ENCODE measurements at places on chromosomes 5 and 9. TPM values are rescaled to one million over a fixed set of nuclear protein-coding genes. Genes with fewer than 3 reads are reported as not detected.

Gene AK6
- 35.2 TPM for total RNA-seq

Gene PCDHA6
- 6.9 TPM for total RNA-seq

Gene ARHGEF37
- 58.1 TPM for total RNA-seq

Gene SGCD
- 13.1 TPM for total RNA-seq

Gene TRIM14
- total RNA-seq = 14.4 TPM

Gene SPINK4
- not detected for total RNA-seq

Gene LCN10
- 3.4 TPM for total RNA-seq

Gene SLC6A3
- total RNA-seq = not detected

Gene GLT6D1
- total RNA-seq = not detected

Gene IL3
- total RNA-seq = not detected

Gene IFNA13
- 1.0 TPM for total RNA-seq

Gene GALT
- total RNA-seq = 65.4 TPM

Gene SPATA31A1
- total RNA-seq = not detected

Gene FOXD4L6
- 2.1 TPM for total RNA-seq

Gene ANKRD18B
- 19.7 TPM for total RNA-seq

DNA sequence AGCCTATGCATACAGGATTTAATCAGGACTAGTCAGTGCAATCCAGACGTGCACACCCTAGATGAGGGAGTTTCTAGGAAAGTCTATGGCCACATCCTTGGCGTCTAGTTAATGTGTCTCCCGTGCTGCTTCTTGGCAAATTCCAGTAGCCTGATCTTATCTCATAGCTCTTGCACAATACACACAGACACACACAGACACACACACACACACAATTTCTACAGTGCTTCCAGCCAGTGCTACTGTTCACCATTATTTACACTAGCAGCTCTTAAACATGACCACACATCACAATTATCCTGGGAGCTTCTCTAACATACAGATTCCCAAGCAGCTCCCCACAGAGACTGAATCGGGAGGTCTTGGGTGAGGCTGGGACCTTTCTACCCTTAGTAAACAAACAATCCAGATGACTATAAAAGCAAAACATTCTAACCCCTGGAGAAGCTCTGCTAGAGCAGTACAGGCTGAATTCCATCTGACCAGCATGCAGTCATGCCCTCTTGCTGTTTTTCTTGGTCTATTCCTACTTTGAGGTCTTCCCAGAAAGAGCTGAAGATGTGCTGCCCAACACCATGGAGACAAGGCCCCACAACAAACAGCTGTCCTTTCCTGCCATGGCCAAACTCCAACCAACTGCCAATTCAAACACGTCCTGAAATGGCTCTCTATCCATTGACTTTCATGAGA is 236.6 kb downstream of the DEPDC1B start:
- DNase-seq = no peak

- DNase-seq = no peak
Observed at GRCh38 chr9:101442318-101442717, 6.7 kb upstream of the ALDOB start.

GRCh38 chr9:14752271-14752670 is 29.7 kb upstream of the CER1 start:
- no peak for DNase-seq

- no peak for DNase-seq
Observed at GRCh38 chr9:98234245-98234825, 21.1 kb downstream of the TBC1D2 start.

DNA sequence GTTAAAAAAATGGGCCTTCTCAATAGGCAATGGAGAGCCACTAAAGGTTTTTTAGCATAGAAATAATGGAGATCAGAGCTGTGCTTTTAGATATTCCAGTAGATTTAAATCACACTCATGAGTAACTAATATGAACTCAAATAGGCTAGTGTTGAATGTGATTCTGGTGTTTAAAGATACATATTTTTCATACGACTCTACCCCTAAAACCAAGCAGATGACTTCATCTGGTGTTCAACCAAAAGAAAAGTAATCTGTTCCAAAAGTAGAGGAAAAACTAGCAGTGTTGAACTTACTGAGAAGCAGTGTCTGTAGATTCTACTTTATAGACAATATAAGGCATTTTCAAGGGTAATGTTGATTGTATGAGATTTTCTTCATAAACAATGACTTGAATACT is 138.1 kb downstream of the TSSK1B start:
- DNase-seq = no peak

GRCh38 chr9:33202018-33202417 is 34.9 kb upstream of the B4GALT1 start:
- no peak for DNase-seq

GRCh38 chr5:135511761-135512575 is 23.8 kb downstream of the NEUROG1 start:
- DNase-seq = no peak

- no peak for DNase-seq
Observed at GRCh38 chr9:89715318-89715858, 110.6 kb downstream of the GADD45G start.

- DNase-seq = no peak
Observed at GRCh38 chr5:65020492-65020891, 251.8 kb downstream of the CWC27 start.

- no peak for DNase-seq
Observed at GRCh38 chr9:136351252-136351800, 12.2 kb downstream of the DNLZ start.

DNA sequence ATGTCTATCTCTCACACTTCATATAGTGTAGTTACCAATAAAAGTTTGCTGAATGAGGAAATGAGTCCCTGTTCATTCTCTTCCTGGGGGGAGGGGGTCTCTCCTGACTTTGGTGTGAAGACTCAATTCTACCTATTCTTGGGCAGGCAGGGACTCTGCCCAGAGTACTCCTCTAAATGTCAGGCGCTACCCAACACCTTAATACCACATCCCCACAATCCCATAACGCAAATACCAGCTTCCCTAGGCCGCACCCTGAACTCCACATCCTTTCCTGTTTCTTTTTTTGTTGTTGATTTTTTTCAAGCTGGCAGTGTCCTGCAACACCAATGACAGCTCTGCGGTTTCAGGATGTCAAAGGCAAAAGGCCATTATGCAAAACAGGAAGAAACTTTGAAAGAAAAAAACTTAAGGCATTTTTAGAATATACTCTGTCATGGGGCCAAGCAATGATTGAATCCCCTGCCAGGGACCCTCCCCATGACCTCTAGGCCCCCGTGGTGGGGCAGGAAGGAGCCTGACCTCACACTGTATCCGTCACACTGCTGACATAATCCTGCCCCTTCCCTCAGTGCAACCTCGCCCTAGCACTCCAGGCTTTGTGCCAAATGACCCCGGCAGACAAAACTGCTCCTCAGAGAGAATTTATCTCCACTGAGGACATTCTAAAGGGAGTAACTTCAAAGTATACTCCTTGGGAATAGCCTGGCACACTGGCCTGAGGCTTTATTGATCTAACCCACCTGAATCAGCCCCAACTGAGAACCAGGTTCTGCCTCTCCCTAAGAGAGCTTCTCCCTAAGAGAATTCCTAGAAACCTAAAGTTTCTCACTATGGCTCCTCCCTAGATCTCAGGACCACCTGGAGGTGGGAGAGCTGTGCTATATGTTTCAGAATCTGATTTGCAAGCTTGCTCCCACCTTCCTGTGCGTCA is 8.0 kb downstream of the B4GALT1 start:
- DNase-seq = no peak

- no peak for DNase-seq
Observed at GRCh38 chr5:109223531-109223930, 186.2 kb downstream of the PJA2 start.

DNA sequence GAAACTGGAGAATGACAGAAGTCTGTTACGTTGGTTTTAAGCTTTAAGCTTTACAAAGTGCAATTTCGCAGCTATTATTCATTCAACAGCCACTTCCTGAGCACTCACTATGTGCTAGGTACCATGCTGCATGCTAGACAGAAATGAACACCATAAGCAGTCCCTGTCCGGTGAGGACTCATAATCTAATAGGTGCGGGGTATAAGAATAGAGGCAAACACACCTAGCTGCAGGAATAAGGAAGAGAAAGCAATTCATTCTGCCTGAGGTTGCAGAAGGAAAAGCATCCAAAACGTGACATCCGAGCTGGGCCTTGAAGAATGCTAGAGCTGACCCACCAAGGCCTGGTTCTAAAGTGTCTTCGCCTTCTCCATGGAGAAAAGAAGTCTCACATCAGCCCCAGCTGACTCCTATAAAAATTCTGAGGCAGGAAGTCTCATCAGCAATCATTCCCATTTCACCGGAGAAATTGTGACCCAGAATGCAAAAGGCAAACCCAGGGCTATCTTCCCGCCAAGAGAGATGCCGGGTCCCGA is 542 bp downstream of the FKBP15 start:
- no peak for DNase-seq

DNA sequence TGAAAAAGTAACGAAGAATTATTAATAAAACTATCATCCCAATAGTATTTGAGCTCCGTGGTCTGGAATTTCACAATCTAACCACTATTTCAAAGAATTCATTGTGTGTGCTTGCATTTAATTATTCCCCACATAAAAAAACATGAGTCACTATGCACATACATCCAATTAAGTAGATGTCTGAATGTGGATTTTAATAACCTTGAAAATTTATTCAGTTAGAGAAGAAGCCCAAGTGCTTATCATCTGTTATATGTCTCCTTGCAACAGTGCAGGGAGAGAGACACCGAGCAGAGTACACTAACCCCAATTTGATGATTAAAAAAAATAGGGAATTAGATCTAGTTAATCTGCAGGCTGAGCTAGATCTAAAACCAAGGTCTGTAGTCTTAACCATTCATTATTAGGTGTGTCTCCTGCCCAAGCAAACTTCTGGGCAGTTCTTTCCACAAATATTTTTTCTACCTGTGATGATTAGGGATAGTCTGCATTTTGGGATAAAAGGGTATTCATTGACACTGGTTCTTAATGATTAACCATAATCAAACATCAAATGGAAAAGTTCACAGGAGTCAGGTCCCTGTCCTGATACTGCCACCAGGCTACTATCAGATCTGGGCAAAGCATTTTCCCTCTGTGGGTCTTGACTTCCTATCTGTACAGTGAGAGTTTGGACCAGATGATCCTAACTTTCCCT is 164.2 kb downstream of the GRIA1 start:
- no peak for DNase-seq

DNA sequence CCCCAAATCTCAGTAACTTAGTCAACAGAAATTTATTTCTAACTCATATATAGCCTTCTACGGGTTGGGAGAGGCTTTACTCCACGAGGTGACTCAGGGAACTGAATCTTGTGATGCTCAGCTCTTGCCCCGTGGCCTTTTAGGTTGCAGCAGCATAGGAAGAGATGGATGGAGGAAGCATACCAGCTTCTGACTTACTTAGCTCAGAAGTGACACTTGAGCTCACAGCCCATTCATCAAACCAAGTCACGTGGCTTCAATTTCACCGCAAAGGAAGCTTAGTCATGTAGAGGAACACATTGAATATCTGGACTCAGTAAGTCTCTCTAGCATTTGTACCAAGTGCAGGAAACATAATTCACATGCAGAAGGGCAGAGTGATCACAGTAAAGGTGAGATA is 124.1 kb upstream of the KCNN2 start:
- DNase-seq = no peak

GRCh38 chr9:133188843-133189180 is 20.2 kb downstream of the OBP2B start:
- no peak for DNase-seq

DNA sequence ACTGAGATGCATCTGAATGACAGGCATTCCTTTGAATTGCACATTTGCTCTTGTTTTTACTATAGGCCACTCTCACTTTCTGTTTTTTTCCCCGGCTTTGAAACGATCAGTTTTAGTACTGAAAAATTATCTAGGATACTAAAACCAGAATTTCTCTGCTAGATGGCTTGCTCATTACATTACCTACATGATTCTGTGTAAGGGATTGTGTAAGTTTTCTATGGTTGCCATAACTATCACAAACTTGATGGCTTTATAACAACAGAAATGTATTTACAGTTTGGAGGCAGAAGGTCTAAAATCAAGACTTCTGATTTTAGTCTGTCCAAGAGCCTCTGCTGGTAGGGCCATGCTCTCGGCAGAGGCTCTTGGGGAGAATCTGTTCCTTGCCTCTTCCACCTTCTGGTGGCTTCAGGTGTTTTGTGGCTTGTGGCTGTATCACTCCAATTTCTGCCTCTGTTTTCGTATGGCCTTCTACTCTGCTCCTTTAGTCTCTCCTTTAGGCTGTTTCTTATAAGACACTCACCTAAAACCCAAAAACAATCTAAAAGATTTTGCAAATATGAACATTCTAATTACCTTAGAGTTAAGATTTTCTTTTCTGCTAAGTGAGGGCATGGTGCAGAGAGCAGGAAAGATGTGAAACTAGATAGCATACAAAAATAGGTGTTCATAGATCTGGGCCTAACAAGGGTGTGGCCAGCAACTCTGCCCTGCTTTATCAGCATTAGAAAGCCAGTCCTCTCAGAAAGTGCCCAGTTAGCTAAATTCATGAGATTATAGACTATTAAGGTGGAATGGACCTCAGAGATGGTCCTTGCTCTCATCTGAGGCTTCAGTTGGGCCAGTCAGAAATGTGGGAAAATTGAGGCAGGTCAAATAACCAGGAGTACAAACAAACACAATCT is 93.3 kb upstream of the CDKN2B start:
- no peak for DNase-seq

- DNase-seq = no peak
Observed at GRCh38 chr9:124854822-124855221, 1.6 kb downstream of the WDR38 start.

GRCh38 chr9:127283135-127283534 is 18.6 kb downstream of the GARNL3 start:
- no peak for DNase-seq

DNA sequence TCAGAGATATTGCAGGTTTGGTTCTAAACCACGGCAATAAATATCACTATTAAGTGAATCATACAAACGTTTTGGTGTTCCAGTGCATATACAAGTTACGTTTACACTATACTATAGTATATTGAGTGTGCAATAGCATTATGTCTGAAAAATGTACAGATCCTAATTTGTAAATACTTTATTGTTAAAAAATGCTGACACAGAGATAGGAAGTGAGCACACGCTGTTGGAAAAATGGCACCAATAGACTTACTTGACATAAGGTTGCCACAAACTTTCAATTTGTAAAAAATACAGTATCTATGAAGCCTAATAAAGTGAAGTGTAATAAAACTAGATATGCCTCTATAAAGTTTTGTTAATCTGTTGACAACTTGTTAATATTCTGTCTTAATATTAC is 16.0 kb downstream of the CFAP90 start:
- DNase-seq = no peak

GRCh38 chr5:77662635-77663034 is 24.1 kb upstream of the OTP start:
- DNase-seq = no peak

- DNase-seq = no peak
Observed at GRCh38 chr5:129945774-129946270, 41.6 kb downstream of the CHSY3 start.

DNA sequence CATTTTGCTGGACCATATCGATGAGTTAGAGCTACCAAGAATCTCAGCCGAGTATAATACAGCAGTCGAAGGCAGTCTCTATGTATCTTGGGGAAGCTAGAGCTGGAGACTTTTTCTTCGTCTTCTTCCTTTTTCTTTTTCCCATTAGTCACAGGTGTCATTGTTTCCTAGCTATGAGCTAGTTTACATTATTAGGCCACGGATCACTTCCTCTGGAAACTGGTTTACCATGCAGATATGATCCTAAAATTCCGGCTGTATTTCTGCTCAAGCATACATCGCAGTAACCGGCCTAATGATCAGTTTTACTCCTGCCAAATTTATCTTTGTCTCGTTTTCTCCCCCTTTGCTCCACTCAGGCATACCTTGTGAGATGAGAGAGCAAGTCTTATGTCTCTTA is 312.8 kb downstream of the ARHGAP26 start:
- DNase-seq = no peak
